ENCODE measurements at places on chromosomes 13 and 19. TPM values are rescaled to one million over a fixed set of nuclear protein-coding genes. Genes with fewer than 3 reads are reported as not detected.

GRCh38 chr13:26300140-26300539, 46.2 kb downstream of the CDK8 start:
- DNase-seq, result no peak

Gene PGLYRP1
- total RNA-seq, result not detected

DNA sequence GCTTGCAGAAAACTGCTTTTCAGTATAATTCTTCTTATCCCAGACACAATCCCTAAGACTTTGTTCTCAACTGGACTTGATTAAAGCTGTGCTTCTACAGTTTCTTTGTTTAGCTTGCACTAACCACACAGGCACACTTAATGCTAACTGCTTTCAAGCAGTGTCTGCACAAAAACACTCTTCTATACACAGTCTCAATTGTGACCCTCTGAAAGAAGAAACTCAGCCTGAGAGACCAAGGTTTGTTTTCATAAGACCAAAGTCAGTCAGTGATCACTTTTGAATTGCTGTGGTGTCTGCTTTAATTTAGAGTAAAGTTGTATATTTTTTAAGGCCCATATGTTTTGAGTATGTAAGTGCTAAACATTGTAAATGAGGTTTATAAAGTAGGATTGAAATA, 431.2 kb downstream of the KCTD12 start:
- no peak for DNase-seq

Gene ZNF99
- total RNA-seq, result not detected

DNA sequence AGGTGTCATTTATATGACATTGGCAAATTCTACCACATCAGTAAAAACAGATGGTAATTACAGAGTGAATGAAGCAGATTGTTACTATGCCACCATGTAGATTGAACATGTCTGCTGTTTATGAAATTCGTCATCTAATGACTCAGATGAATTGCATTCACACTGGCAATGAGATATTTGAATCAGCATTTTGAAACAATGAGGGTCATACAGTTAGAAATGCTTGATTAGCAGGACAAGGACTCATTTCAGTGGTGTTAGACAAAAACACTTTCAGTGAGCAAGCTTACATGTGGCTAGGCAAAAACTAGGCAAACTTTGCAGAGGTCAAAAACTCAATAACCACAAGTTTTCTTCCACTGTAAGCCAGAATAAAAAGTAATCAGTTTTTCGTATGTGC, 1165.0 kb downstream of the SLITRK1 start:
- DNase-seq, result no peak

- DNase-seq, result peak; percentile 67
Observed at GRCh38 chr13:113176280-113176679, 17.8 kb downstream of the PROZ start.

DNA sequence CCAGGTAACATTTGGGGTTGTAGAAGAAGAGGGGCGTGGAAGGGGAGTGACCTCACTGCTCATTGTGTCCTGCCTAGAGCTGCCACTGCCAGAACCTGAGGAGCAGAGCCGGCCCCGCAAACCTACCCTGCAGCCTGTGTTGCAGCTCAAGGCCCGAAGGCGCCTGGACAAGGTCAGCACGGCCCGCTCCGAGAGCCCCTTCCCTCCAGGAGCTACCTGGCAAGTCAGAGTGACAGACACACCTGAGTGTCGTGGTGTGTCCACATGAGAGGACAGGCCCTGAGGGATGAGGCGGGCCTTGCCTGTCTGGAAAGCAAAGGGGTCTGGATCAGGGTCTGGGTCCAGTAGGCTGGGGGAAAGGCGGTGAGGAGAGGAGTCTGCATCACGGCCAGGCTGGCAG, 6.8 kb downstream of the KMT2B start:
- no peak for DNase-seq

- DNase-seq, result no peak
Observed at GRCh38 chr19:18507727-18508440, 14.0 kb downstream of the ELL start.

DNA sequence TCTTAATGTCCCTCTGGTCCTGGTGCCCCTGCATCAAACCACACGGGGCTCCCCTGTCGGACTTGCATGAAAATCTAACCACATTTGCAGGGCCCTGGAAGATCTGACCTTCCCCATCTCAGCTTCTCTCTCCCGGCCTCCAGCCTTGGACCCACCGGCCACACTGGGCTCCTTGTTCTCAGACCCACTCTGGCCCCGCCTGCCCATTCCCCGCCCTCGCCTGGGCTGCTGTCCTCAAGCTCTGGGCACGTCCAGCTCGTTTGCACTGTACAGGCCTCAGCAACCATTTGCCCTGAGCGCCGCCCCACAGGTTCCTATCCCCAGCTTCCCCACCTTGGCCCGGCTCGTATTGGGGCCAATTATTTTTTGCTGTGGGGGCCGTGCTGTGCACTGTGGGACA, 10.5 kb downstream of the MYO9B start:
- DNase-seq, result no peak

Gene MFSD12
- total RNA-seq, result 42.3 TPM

- DNase-seq, result no peak
Observed at GRCh38 chr13:110324026-110324749, 17.1 kb downstream of the COL4A2 start.

DNA sequence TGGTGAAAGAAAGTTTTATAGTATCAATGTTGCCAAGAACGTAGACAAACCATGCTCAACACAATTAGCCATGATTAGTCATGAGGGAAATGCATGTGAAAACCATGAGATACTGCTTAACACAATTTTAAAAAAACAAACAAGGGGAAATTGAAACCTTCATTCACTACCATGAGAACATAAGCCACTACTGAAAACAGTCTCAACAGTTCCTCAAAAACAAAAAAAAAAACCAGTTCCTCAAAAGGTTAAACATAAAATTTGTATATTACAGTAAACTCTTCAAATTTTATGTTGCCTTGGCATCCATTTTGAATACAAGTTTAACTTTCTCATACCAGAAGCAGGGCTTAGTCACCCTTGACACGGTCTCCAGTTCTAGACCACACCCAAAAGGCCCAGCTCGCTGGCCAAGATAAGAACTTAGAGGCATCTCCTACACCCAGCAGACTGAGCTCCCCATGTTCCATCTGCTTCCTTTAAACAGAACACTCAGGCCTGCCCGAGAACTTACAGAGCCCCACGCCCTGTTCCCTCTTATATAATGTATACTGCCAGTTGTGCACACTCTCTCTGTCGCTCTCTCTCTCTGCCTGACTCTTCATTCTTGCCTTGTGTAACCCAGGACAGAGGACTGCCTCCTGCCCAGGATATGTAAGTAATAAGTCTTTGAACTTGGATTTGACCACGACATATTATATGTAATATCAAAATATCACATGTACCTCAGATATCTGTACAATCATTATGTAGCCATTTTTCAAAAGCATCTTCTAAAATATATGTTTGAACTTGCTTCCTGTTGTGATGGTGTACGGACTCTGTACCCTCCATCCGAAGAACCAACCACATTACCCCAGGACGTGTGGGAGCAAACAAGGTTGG, 67.4 kb downstream of the STK24 start:
- peak; percentile 9 for DNase-seq

DNA sequence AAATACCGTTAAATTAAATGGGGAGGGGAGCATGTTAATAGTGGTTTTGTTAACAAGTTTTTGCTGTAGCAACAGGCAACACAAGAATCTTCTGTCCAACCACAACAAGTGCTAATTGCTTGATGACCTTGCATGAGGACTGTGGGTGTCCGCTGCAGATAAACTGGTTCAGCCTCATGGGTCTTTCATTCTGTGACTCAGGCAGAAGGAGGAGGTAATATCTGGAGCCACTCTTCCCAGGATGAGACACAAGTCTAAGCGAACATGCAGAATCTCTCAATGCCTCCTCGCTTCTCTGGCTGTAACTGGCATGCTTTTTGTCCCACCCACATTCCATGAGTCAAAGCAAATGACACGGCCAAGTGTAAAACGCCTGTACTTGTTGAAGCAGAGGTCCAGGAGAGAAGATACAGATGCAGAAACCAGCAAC, 56.6 kb upstream of the MYO16 start:
- no peak for DNase-seq

Gene ATP8B3
- 1.9 TPM for total RNA-seq

GRCh38 chr13:37273836-37274235, 168.4 kb upstream of the CSNK1A1L start:
- DNase-seq, result no peak

Gene KCNRG
- total RNA-seq, result not detected
